Naive B cell (primary cell): ENCODE measurements at places on chromosomes 7 and 10. TPM values are rescaled to one million over a fixed set of nuclear protein-coding genes. Genes with fewer than 3 reads are reported as not detected.

The CCM2 gene
- 70.0 TPM for polyA plus RNA-seq

The PRKAG2 gene
- 20.4 TPM for polyA plus RNA-seq

DNA sequence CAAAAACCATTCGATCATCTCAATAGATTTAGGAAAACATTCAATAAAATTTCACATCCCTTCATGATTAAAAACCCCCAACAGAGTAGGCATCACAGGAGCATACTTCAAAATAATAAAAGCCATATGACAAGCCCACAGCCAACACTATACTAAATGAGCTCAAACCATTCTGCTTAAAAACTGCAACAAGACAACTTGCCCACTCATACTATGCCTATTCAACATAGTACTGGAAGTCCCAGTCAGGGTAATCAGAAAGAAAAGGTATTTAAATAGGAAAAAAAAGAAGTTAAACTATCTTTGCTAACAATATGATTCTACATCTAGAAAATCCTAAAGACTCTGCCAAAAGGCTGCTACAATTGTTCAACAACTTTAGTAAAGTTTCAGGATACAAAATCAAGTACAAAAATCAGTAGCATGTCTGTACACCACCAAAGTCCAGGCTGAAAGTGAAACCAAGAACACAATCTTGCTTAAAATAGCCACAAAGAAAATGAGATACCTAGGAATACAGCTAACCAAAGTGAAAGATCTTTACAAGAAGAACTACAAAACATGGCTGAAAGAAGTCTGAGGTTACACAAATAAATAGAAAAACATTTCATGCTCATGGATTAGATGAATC is 882.6 kb downstream of the GRM8 start:
- no peak for DNase-seq
- H3K27ac ChIP-seq, result no peak overlapping the region
- no peak overlapping the region for H3K4me3 ChIP-seq

DNA sequence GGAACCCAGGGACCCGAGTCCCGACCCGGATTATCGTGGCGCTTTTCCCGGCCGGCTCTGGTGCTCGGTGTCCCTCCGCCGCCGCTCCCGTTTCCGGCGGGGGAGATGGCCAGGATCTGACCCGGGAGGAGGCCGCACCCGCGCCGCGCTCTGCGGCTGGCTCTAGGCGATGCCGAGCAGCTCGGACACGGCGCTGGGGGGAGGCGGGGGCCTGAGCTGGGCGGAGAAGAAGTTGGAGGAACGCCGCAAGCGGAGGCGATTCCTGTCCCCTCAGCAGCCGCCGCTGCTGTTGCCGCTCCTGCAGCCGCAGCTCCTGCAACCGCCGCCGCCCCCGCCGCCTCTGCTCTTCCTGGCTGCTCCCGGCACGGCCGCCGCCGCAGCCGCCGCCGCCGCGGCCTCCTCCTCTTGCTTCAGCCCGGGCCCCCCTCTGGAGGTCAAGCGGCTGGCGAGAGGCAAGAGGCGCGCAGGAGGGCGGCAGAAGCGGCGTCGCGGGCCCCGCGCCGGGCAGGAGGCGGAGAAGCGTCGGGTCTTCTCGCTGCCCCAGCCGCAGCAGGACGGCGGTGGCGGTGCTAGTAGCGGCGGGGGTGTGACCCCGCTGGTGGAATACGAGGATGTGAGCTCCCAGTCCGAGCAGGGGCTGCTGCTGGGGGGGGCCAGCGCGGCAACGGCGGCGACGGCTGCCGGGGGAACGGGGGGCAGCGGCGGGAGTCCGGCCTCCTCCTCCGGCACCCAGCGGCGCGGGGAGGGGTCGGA is 593 bp downstream of the CDK13 start:
- H3K4me3 ChIP-seq, result peak overlapping the region; percentile 98
- DNase-seq, result peak; percentile 44

- peaks cover 28% of the 10 kb centered on the region for H3K36me3 ChIP-seq
- DNase-seq, result no peak
- no peak overlapping the region for H3K4me3 ChIP-seq
- H3K4me1 ChIP-seq, result no peaks in the 10 kb centered on the region
Observed at GRCh38 chr7:158648787-158649186, 55.8 kb downstream of the NCAPG2 start.

DNA sequence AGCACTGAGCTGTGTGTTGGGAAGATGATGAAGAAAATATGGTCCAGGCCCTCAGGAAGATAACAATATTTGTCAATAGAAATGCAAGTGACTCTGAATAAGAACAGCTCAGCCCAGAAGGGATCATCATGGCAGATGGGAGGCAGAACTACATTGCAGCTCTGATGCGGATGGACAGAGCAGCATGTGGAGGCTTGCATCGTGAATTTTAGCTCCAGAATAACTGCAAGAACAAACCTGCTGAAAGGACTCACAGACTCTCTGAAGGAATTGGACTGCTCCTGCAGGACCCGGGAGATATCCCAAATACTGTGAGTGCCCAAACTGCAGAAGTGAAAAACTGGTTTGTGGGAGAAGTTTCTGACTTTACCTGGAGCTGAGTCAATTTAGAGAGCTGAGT is 80.6 kb upstream of the LAMB4 start:
- peaks cover 23% of the 10 kb centered on the region for H3K27me3 ChIP-seq
- peaks cover 15% of the 10 kb centered on the region for H3K4me1 ChIP-seq
- no peak for DNase-seq
- H3K36me3 ChIP-seq, result peaks cover 4% of the 10 kb centered on the region

GRCh38 chr7:45160417-45160881 is 2.9 kb downstream of the RAMP3 start:
- no peak for DNase-seq
- no peak overlapping the region for H3K4me3 ChIP-seq
- H3K27ac ChIP-seq, result peak overlapping the region; percentile 47
- H3K36me3 ChIP-seq, result peaks cover 8% of the 10 kb centered on the region
- H3K4me1 ChIP-seq, result peaks cover 28% of the 10 kb centered on the region
- H3K27me3 ChIP-seq, result peaks cover 71% of the 10 kb centered on the region

- no peak for DNase-seq
- H3K4me3 ChIP-seq, result peak overlapping the region; percentile 99
- no peaks in the 10 kb centered on the region for H3K36me3 ChIP-seq
- H3K27ac ChIP-seq, result peak overlapping the region; percentile 96
- no peaks in the 10 kb centered on the region for H3K27me3 ChIP-seq
Observed at GRCh38 chr7:23105086-23105643, 420 bp upstream of the KLHL7 start.

DNA sequence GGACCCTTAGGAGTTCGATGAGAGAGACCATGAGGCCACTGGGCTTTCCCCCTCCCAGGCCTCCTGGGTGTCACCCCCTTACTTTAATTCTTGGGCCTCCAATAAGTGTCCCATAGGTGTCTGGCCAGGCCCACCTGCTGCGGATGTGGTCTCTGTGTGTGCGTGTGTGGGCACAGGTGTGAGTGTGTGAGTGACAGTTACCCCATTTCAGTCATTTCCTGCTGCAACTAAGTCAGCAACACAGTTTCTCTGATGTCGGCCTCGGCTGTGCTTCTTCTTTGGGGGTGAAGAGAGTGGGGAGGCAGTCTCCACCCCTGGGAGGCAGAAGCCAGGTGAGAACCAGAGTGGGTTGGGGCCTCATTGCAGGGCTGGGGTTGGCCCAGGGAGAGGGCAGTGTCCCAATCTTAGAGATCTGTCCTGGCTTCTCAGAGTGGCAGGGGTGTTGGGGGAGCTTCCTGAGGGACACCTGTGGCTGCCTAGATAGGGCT is 1.5 kb downstream of the PVRIG start:
- DNase-seq, result peak; percentile 86
- H3K4me3 ChIP-seq, result peak overlapping the region; percentile 94
- peaks cover 71% of the 10 kb centered on the region for H3K4me1 ChIP-seq
- no peaks in the 10 kb centered on the region for H3K27me3 ChIP-seq
- no peaks in the 10 kb centered on the region for H3K36me3 ChIP-seq
- H3K27ac ChIP-seq, result peak overlapping the region; percentile 99

- no peak overlapping the region for H3K4me3 ChIP-seq
- DNase-seq, result no peak
- no peaks in the 10 kb centered on the region for H3K36me3 ChIP-seq
Observed at GRCh38 chr10:90969121-90969534, 48.2 kb upstream of the ANKRD1 start.

GRCh38 chr10:23065181-23065948 is 30.0 kb upstream of the MSRB2 start:
- H3K4me3 ChIP-seq, result no peak overlapping the region
- H3K27ac ChIP-seq, result no peak overlapping the region
- H3K4me1 ChIP-seq, result peaks cover 4% of the 10 kb centered on the region

- DNase-seq, result no peak
- no peak overlapping the region for H3K27ac ChIP-seq
- no peaks in the 10 kb centered on the region for H3K27me3 ChIP-seq
- no peaks in the 10 kb centered on the region for H3K4me1 ChIP-seq
- H3K4me3 ChIP-seq, result no peak overlapping the region
- no peaks in the 10 kb centered on the region for H3K36me3 ChIP-seq
Observed at GRCh38 chr7:33998476-33998875, 93.1 kb downstream of the BMPER start.
